Muscle of leg (tissue), 16 donors: ENCODE measurements at places on chromosomes 2 and 18. TPM values are rescaled to one million over a fixed set of nuclear protein-coding genes. Genes with fewer than 3 reads are reported as not detected.

GRCh38 chr2:84393829-84394228 is 65.3 kb downstream of the SUCLG1 start:
- no peak for DNase-seq

- DNase-seq, result no peak
These were observed 28.7 kb upstream of the MGAT5 start for GRCh38 chr2:134225173-134225572.

- peak; percentile 91 for DNase-seq
These were observed 55.4 kb upstream of the UPP2 start for GRCh38 chr2:158046121-158046880.

DNA sequence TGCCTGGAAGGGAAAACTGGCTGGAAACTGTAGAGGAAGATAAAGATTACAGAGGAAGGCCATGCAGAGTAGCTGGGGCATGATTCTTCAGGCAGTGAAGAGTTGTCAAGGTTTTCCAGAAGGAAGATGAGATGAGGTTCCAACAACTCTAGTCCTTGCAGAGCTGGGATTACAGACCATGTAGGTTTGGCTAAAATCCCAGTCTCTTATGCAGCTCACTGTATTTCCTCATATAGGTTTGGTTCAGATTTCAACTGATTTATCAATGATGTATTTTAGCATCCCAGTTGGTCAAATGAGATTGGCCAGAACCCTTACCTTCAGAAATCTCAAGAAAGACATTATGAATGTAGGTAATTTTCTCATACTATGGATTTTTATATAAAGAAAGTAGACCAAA is 16.4 kb downstream of the FAP start:
- DNase-seq, result peak; percentile 11

- peak; percentile 48 for DNase-seq
These were observed 143.6 kb downstream of the ALPK2 start for GRCh38 chr18:58484989-58485981.

DNA sequence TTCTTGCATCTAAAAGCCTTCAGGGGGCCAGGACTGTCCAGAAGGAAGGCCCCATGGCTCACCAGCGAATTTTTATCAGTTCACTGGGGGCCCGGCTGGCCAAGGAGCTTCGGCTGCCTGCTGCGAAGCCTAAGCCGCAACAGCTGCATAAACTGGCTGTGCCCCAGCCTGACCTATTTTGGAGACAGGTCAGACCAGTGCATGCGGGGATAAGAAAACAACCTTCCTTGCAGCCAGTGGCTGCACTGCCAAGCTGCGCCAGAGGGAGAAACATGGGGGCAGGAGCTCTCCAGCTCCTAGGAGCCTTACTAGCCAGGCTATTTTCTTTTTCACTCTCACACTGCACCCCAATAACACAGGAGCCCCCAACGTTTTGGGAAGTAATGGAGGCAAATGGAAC is 15.2 kb downstream of the PAX3 start:
- peak; percentile 78 for DNase-seq

GRCh38 chr18:6885006-6885481 is 155.5 kb downstream of the ARHGAP28 start:
- DNase-seq, result peak; percentile 73

GRCh38 chr2:43127208-43127940 is 99.0 kb downstream of the ZFP36L2 start:
- DNase-seq, result no peak

The REG1B gene
- polyA plus RNA-seq, result not detected

The CKAP2L gene
- polyA plus RNA-seq, result 17.9 TPM

The AFF3 gene
- 3.2 TPM for polyA plus RNA-seq

The RAB17 gene
- 2.3 TPM for polyA plus RNA-seq
